ENCODE measurements at places on chromosomes 4 and X.

- DNase-seq, result no peak
Observed at GRCh38 chrX:85544609-85545008, 165.1 kb upstream of the POF1B start.

GRCh38 chr4:185202984-185203485 lies 765 bp downstream of the CFAP97 start:
- DNase-seq, result no peak

GRCh38 chr4:136301749-136302495 lies 1230.4 kb downstream of the PCDH18 start:
- DNase-seq, result no peak

DNA sequence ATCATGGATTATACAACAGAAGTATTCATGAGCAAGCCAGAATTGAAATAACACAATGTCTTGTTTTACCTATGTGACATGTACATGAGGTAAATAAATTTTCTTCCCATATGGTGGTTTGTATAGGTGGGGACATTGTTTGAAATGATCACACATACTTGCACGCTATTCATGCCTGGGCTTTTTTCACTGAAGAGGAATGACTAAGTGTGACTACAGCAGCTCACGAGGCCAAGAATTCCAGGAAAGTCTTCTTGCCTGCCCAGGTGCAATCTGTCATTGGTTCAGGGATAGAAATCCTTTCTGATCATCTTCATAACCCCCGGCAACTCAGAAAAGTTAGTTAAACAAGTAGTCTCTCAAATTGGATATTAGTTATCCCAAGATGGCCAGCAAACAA lies 36.3 kb upstream of the AREG start:
- no peak for DNase-seq

- peak; percentile 15 for DNase-seq
Observed at GRCh38 chrX:118973389-118974087, 880 bp upstream of the LONRF3 start.

GRCh38 chrX:67780694-67781109 lies 236.9 kb downstream of the AR start:
- peak; percentile 88 for DNase-seq

DNA sequence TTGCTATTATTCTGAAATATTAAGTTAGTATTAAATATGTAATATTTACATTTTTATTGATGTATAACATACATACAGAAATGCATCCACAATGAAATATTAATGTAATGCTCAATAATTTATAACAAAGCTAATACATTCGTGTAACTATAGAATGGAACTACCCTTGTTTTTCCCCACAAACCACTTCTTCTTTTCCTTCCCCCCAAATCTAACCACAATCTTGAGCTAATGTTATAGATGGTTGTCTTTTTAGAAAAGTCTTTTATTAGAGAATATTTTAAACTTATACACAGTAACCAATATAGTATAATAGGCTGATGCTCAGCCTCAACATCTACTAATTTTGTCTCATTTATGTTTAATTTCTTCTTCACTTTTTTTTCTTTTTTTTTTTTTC lies 4.5 kb upstream of the ZNF732 start:
- DNase-seq, result no peak

DNA sequence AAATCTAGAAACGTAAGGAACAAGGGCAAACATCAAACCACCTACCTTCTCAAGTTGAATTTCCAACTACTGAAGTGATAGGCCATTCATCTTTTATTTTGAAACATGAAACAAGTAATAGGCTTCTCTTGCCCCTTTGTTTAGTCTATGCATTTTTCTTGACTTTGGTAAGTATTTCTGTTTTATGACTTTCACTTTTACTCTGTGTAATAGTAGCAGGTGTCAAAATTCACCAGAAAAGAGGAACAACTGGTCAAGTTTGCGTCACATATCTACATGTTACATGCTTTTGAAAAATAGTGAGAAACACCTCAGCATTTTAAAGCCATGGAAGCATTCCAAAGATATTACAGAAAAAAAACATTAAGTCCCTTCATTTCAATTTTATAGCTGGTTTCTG lies 157.1 kb upstream of the FTHL17 start:
- DNase-seq, result peak; percentile 65

All from inflammatory macrophage treated with lipopolysaccharide for 4 hours (primary cell).